Activated T-cell treated with anti-CD3 and anti-CD28 coated beads for 1 hour (primary cell): ENCODE measurements at places on chromosomes 1 and 21.

GRCh38 chr1:107198561-107198960 is 57.7 kb downstream of the NTNG1 start:
- DNase-seq = no peak

- no peak for DNase-seq
Measured at GRCh38 chr1:213737398-213738035, 250.3 kb upstream of the PROX1 start.

GRCh38 chr1:190416239-190416638 is 61.4 kb downstream of the BRINP3 start:
- no peak for DNase-seq

DNA sequence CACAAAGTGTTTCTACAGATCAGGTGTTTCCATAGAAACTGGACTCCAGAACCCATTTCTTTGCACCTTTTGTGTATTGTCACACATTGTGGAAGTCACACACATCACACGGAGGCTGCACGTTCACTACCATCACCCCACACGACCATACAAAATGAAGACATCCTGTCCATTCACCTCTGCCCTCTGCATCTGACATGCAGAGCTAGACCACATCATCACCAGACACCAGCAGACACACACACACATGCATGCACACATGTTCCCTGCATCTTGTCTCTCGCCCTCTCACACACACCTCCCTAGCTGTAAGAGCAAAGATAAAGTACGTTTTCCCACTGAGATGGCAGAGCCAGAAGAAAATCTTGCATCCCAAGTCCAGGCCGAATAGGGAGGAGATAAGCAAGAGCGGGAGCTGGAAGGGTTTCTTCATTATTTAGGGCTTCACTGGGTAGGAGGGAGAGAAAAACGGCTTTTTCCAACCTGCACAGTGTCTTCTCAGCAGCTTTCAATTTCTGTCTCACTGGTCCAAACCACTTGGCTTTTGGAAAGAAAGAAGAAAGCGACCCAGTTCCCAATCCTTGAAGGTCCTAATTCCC is 709 bp downstream of the PRELP start:
- DNase-seq = no peak

GRCh38 chr1:60600532-60600931 is 481.8 kb upstream of the NFIA start:
- no peak for DNase-seq

- no peak for DNase-seq
Measured at GRCh38 chr1:6099787-6100765, 54.4 kb downstream of the KCNAB2 start.

- no peak for DNase-seq
Measured at GRCh38 chr1:14996133-14997050, 157.2 kb upstream of the TMEM51 start.

DNA sequence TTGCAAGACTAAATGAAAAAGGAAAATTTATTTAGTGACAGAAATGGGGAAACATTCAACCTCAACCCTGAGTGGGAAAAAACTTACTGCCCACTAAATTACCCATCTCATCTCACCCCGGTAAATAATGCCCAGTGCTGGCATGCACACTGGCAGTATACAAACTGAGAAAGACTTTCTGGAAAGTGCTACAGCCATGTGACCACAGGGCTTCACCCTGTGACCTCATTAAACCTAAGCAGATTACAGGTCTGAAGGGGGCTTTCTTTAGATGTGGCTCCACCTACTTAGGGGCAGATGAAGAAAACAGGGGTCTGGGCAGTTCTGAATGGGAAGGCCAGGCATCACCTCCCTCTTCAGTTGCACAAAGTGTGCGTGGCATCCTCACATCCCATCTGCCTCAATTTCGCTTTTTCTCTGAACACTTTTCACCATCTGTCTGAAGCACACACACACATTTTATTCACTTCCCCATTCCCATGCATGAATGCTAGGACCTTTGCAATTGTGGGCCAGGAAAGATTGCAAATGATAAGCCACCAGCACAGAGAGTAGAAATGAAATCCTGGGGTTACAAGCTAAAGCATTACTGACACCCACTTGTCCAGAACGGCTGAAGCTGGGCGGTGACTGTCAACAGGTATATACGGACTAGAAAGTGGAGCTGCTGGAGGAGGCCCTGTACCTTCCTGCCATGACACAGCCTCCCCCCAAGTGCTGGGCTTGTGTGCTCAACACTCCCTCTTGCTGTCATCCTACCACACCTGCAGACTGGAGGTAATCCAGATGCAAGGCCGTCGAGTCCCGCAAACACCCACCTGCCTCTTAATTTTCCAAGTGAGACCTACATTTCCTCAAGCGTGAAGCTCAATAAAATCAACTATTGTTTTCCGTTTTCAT is 2.7 kb downstream of the NADK start:
- no peak for DNase-seq

- no peak for DNase-seq
Measured at GRCh38 chr1:30732277-30732996, 9.1 kb upstream of the MATN1 start.

- no peak for DNase-seq
Measured at GRCh38 chr1:115181231-115181630, 91.9 kb upstream of the TSPAN2 start.

- no peak for DNase-seq
Measured at GRCh38 chr1:171965777-171966176, 124.5 kb downstream of the DNM3 start.

- no peak for DNase-seq
Measured at GRCh38 chr1:45846931-45847330, 43.5 kb downstream of the MAST2 start.

- DNase-seq = no peak
Measured at GRCh38 chr1:2314273-2314802, 77.0 kb downstream of the MORN1 start.

GRCh38 chr1:228011721-228012311 is 5.0 kb downstream of the WNT3A start:
- no peak for DNase-seq

DNA sequence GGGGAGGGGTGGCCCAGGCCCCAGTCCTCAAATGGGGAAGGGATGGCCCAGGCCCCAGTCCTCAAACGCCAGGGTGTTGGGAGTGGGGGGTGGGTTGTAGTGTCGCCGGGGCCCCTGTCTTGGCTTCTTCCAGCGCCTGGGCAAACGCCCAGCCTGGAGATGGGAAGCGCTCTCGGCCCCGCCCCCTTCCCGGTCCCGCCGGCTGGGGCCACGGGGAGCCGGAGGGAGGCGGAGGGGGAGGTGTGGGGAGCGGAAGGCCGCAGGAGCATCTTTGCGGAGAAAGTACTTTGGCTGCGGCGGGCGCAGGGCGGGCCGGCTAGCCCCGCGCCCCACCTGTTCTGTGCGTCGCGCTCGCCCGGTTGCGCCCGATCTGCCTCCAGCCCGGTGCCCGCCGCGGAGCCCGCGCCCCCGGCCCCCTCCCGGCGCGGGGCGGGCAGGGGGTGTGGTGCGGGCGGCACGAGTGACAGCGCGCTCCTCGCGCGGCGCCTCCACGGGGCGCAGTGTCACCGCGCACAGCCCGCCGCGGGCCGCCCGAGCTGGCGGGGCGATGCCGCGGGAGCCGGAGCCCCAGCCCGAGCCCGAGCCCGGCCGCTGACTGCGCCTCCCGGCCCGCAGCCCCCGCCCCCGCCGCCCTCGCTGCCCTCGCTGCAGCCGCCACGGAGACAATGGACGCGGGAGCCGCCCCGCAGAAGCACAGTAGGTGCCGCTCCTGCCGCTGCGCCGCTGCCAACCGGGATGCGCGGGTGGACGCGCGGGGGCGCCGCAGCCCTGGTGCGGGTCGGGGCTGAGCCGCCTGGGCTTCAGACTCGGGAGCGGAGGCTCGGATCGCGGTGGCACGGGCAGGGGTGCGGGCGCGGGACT is 31.1 kb upstream of the PEX10 start:
- DNase-seq = no peak

DNA sequence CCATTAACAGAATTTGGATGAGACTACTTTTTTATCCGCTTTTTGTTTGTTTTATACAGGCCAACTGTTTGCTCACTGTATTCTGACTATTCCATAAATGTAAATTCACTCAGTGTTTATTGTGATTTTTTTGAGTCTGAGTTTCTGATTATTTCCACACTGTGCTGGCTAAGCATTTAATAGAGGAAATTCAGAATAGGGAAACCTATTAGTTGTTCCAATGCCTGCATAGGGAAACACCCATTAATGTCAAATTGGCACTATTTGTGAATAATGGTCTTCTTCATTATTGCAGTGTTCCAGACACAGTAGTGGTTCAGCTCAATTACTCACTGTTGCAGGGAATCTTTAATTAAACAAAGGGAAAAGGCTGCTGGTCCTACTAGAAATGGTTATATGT is 174.7 kb upstream of the SGIP1 start:
- DNase-seq = no peak

DNA sequence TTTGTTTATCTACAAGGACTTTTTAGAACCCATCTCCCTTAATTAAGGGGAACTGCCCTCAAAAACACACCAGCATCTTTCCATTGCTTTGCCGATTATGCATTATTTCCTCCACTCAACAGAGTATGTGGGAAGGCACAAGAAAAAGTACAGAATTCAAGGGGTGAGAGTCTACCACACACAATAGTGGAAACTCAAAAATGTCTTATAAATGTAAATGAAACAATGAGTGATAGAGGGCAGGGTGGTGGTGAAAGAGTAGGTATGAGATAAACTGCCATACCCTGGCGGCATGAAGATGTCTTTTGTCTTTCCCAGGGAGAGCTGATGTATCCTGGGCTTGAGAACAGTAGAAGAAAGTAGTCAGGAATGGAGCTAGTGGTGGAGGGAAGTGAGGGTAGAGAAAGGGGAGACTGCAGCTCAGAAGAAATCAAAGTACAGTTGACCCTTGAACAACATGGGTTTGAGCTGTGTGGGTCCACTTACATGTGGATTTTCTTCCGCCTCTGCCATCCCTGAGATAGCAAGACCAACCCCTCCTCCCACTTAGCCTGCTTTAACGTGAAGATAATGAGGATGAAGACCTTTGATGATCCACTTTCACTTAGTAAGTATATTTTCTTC is 24.4 kb downstream of the CD58 start:
- DNase-seq = no peak

GRCh38 chr1:204464187-204464631 is 30.4 kb downstream of the PIK3C2B start:
- no peak for DNase-seq

DNA sequence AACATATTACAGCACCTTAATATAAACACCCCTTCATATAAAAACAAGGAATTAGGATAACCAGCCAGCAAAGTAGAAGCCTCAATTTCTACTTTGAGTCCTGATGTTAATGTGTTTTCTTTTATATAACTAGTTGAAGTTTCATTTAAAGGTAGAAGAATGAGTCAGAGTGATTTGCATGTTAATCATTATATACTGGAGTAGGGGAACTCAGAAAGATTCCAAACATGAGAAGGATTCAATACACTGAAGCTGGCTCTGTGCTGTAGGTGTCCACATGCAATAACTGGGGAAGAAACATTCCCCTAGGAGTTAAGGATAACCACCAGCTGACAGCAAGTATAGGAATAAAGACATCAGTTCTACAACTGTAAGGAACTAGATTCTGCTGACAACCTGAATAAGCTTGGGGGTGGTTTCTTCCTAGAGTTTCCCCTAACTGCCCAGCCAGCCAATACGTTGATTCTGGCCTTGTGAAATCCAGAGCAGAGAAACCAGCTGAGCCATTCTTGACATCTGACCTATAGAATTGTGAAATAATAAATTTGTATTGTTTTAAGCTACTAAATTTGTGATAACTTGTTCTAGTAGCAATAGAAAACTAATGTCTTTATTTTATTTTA is 33.4 kb upstream of the RNPC3 start:
- DNase-seq = no peak

- DNase-seq = no peak
Measured at GRCh38 chr1:162571696-162572095, 10.2 kb downstream of the UAP1 start.

DNA sequence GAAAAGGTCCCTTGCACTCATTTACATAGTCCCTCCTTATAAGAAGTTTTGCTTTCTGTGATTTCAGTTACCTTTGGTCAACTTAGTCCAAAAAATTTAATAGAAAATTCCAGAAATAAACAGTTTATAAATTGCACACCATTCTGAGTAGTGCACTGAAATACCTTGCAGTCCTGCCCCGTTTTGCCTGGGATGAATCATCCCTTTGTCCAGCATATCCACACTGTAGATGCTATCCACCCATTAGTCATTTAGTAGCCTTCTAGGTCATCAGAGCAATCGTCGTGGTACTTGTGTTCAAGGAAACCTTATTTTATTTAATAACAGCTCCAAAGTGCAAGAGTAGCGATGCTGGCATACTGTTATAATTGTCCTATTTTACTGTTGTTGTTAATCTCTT is 38.0 kb downstream of the SPRTN start:
- DNase-seq = no peak

DNA sequence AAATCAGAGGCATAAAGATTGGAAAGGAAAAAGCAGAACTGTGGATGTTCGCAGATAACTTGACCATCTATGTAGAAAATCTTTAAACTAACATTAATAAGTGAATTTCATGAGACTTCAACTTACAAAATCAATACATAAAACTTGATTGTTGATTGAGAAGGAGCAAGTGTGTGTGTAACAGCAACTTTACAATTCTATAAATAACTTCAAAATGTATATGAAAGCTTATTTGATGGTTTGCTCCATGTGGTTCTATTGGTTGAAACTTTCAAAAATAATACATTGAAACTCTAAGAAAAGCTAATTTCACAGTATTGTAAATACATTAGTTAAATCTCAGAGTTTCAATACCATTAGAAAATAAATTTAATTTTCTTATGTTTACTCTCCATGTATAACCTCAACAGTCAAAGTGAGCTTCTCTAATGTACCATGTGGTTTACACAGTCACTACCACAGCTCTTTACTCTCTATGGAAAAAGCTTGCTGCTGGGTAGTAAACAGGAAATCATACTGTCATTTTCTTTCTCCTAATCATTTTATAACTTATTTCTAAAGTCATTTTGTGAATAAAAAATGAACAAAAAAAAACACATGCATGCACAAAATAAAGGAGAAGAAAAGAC is 12.0 kb downstream of the AKT3 start:
- no peak for DNase-seq

GRCh38 chr1:22705586-22705985 is 5.1 kb upstream of the EPHB2 start:
- no peak for DNase-seq

- no peak for DNase-seq
Measured at GRCh38 chr1:63984257-63984929, 210.6 kb downstream of the ROR1 start.
